ENCODE measurements at places on chromosomes 3 and 15.

DNA sequence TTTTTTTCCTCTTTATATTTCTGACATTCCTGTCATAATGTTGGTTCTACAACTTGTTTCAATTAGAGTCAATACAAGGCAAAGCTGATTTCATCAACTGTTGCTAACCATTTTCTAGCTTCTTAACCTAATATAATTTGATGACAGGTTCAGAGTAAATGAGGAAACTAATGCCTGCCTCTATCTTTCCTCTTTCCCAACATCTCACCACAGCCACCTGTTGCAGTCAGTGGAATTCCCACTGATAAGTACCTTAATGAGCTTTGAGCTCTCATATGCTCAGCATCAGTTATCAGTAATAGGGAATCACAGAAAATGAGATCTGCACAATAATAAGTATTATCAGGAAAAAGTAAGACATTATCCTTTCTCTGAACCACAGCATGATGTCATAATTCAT, 241.9 kb downstream of the MEIS2 start:
- DNase-seq, result no peak

DNA sequence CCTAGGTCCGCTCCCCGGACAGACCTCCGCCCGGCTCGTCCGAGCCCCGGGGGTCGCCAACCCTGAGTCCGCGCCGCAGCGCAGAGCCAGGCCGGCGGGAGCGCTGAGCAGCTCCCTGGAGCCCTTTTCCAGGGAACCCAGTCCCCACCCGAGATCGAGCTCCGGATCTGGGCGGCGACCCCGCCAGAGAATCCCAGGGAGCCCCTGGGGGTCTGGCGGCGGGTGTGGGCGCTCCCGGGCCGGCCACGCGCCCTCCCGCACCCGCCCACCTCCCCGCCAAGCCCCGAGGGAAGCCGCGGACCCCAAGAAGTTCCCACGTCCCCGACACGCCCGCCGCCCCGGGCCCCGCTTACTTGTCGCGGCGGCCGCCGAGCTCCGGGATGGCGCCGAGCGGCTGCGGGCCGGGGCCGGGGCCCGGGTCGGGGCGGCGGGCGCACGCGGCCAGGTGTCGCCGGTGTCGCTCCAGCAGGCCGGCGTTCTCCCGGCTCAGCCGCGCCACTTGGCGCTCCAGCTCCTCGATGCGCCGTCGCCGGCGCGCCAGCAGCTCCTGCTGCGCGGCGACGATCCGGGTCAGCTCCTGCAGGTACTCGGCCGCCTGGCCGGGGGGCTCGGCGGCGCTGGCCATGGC, 137.7 kb downstream of the NUP210 start:
- no peak for DNase-seq

DNA sequence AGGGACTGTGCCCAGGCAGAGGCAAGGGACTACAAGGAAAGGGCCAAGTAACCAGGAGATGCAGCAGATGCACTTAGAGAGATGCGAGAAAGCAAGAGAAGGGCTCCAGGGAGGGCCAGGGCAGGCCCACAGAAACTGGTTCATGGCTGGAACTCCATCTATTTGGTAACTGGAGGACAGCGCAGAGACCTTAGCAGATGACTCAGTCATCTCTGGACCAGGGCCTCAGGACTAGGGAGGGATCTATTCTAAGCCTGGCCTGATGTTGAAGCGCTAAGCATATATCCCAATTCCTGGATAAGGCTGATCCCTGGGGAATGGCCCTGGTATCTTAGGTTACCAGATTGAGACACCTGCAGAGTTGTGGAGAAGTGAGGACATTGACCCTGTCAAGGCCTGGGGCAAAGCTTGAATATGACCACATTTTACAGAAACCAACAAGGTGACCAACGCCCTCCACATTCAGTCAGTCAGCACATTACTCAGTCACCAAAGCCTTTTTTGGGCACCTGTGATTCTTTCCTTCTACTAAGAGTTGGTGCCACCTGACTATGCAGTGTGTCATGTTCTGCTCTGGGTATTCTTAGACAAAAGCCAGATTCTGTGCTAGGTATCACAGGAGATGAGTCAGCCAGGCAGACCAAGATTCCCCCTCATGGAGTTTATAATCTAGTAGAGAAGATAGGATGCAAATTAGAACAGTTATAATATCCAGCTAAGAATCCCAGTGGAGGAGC, 68.4 kb upstream of the SLCO3A1 start:
- DNase-seq, result no peak

- no peak for DNase-seq
Observed at GRCh38 chr15:90618330-90619125, 88.8 kb downstream of the CRTC3 start.

DNA sequence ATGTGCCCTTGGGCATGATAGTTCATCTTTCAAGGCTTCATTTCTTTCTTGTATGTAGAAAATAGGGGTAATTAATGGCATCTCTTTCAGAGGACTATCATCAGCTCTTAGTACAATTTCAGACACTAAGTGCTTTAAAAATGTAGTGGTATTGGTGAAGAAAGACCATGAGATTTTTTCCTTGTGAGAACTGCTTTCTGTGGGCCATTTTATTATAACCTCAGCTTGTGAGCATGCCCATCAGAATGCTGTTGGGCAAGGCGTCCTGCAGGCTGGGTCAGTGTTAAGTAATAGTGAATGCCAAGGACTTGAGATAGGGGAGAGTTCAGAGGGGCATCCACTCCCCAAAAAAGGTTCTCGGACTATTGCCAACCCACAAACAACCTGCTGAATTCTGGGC, 187.9 kb downstream of the GHSR start:
- no peak for DNase-seq

DNA sequence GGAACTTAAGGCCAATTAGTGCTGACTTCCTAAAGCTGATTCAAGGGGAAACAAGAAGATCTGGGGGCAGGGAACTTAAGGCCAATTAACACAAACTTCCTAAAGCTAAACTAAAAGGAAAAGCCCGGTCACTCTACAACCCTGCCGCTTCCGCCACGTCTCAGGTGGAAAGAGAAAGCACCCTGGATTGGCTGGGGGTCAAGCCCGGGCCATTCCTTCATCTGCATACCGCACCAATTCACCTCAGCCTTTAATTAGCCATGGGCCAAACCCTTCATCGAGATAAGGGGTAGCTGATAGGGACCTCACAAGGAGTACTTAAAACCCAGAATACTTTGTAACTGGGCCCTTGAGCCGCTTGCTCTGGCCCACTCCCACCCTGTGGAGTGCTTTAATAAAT, 14.4 kb downstream of the TMPRSS7 start:
- DNase-seq, result no peak

- DNase-seq, result no peak
Observed at GRCh38 chr3:126683069-126683468, 21.0 kb upstream of the CHCHD6 start.

Measured in activated gamma-delta T cell treated with Interleukin-2 at 50 U/mL for 16 hours (primary cell).